Neural crest cell (in vitro differentiated cells): ENCODE measurements at places on chromosomes 6 and 20.

- no peak for DNase-seq
These were observed 37.7 kb downstream of the AK9 start for GRCh38 chr6:109653264-109653663.

DNA sequence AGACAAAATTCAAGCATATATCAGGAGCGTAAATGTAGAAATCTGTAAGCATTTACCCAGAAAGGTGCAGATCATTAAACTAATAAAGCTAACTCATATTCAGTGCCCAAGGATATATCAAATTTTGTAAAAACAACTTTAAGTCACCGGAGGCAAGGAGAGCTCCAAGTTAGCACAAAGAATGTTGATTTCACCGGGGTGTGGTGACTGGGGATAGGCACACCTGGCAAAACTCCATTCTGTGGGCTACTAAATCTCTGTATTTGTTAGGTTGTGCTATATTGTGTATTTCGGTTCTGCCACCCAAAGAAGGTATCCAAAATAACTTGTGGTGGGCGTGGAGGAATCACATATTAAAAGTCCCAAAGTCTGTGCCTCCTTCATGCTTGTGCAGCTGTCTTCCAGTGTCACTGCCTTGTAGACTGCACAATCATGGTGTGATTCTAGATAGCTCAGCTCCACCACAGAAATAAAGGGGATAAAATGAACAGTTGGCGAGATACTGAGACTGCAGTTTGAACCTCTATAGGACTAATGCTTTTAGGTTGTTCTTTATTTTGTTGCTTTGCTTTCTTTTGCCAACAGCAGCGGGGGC is 111.6 kb downstream of the GMDS start:
- DNase-seq: no peak

GRCh38 chr6:87747646-87748045 is 45.6 kb upstream of the AKIRIN2 start:
- no peak for DNase-seq

DNA sequence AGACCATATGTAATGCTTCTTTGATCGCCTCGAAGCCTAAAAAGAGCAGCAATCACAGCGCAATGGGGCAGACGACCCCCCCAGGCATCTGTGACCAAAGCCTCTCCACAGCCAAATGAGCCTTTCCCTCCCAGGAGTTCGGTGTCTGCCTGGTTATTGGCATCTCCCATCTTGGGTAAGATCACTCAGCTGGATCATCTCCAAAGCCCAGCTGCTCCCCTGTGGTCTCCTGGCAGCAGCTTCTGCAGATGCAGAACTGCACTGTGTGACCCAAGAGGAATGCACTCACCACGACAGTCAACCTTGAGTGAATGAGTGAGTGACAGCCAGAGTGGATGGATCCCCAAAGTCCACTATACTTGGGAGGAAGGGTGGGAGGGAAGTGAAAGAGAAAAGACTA is 44.8 kb upstream of the IYD start:
- no peak for DNase-seq

DNA sequence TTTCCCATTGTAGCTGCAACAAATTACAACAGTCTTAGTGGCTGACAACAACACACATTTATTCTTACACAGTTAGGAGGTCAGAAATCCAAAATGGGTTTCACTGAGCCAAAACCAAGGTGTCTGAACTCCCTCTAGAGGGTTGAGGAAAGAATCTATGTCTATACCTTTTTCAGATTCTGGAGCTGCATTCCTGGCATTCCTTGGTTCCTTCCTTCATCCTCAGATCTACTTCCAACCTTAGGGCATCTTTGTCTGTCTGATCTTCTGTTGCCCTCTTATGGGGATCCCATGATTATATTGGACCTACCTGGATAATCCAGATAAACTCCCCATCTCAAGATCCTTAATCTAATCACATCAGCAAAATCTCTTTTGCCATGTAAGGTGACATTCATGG is 540.9 kb upstream of the MAP3K7 start:
- DNase-seq: no peak
